ENCODE measurements at places on chromosomes 5 and 9.

DNA sequence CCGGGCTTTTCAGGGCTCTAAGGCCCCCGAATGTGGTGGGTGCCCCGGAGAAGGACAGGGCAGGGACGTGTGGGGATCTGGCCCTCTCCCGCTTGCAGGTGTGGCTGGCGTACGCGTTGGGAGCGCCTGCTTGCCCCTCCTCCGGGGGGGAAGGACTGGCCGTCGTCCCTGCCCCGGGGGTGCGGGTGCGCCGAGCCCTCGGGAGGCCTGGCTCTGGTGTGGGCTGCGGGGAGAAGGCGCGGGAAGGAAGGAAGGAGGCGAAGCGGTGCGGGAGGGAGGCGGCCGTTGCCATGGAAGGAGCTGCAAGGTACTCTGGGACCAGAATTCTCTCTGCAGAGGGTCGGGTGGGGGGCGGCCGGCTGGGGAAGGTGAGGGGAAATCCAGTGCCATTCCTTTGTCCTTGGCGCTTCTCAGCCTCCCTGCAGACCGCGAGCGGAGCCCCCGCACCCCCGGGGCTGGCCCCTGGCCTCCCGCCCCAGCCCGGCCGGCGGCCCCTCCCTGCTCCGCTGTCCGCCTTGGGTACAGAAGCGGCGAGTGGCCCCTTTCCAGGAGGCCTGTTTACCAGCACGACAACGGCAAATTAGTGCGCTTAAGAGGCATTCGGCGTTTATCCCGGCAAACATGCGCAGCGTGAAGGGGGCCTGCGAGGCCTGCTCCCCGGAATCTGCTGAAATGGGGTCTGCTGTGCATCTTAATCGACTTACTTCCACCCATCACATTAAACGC, 67.1 kb upstream of the UNC5A start:
- H3K4me3 ChIP-seq = no peak overlapping the region
- no peak overlapping the region for H3K27ac ChIP-seq
- H3K27me3 ChIP-seq = no peaks in the 10 kb centered on the region
- peaks cover 4% of the 10 kb centered on the region for H3K4me1 ChIP-seq
- H3K36me3 ChIP-seq = no peaks in the 10 kb centered on the region

- DNase-seq = peak; percentile 27
- H3K27ac ChIP-seq = peak overlapping the region; percentile 60
- no peaks in the 10 kb centered on the region for H3K27me3 ChIP-seq
- H3K4me1 ChIP-seq = peaks cover 12% of the 10 kb centered on the region
- no peaks in the 10 kb centered on the region for H3K36me3 ChIP-seq
Observed at GRCh38 chr5:175246242-175246888, 197.6 kb downstream of the DRD1 start.

GRCh38 chr9:76796296-76796695, 32.1 kb downstream of the PCA3 start:
- H3K4me1 ChIP-seq = peaks cover 5% of the 10 kb centered on the region
- no peak for DNase-seq
- H3K36me3 ChIP-seq = no peaks in the 10 kb centered on the region
- no peaks in the 10 kb centered on the region for H3K27me3 ChIP-seq
- H3K4me3 ChIP-seq = no peak overlapping the region

GRCh38 chr5:147327421-147327820, 92.6 kb downstream of the STK32A start:
- no peak overlapping the region for H3K4me3 ChIP-seq
- DNase-seq = no peak
- H3K27ac ChIP-seq = no peak overlapping the region
- H3K36me3 ChIP-seq = no peaks in the 10 kb centered on the region
- H3K27me3 ChIP-seq = no peaks in the 10 kb centered on the region

GRCh38 chr5:10262995-10263394, 12.9 kb downstream of the CCT5 start:
- DNase-seq = no peak
- H3K4me1 ChIP-seq = no peaks in the 10 kb centered on the region
- H3K27me3 ChIP-seq = no peaks in the 10 kb centered on the region
- H3K27ac ChIP-seq = no peak overlapping the region
- no peak overlapping the region for H3K4me3 ChIP-seq

DNA sequence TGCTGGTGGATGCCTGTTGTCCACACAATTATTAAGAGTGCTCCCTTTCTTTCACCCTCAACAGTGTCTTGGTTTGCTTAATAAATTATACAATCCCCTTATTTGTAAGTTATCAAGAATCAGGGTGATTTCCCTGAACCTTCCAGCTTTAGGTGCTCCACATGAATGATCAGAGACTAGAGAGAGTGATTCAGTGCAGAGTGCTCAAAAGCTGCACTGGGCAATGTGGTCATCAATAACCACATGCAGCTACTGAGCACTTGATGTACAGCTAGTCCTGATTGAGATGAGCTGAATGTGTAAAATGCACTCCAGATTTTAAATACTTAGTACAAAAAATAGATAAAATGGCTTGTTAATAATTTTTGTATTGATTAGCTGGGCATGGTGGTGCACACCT, 76.8 kb upstream of the TRIO start:
- no peak for DNase-seq
- no peaks in the 10 kb centered on the region for H3K36me3 ChIP-seq
- no peak overlapping the region for H3K4me3 ChIP-seq
- no peaks in the 10 kb centered on the region for H3K27me3 ChIP-seq

DNA sequence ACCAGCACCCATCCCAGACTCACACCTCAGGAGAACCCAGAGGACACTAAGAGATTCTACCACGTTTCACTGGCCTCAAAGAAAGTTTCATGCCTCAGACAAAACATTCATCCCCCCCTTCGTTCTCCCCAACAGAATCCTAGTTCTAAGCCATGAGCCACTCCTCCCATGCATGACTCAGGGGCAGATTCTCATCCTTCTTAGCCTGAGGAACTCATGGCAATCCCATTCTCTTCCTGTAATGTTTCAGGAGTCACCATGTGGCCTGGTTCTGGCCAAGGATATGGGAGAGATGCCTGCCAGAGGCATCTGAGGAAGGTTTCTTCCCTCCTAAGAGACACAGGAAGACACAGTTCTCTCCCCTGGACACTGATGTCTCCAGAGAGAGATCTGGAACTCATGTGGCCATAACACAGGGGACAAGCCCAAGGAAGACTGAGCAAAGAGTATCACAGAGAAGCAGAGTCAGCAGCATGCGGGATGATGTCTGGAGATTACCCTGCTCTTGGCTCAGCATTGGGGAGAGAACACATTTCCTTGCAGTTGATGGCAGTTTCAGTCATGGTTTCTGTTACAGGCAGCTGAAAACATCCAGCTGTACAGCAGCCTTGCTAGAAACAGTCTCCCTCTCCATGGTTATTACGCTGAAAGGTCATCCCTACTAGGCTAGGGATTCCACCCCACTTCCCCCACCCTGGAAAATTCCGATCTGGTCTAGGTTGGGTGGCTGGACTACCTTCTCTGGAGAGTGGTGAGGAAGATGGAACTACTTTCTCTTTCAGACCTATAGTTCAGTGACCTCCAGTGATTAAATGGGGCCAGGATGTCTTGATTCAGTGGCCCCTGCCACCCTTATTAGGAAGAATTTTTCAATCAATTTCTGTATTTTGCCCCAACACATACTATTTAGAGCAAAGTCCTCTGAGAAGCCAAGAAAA, 115.4 kb downstream of the ZNF608 start:
- no peak overlapping the region for H3K27ac ChIP-seq
- no peak for DNase-seq
- H3K36me3 ChIP-seq = no peaks in the 10 kb centered on the region
- H3K27me3 ChIP-seq = no peaks in the 10 kb centered on the region
- H3K4me3 ChIP-seq = no peak overlapping the region
